Stimulated activated CD8-positive, alpha-beta memory T cell treated with anti-CD3 and anti-CD28 coated beads, Interleukin-7, amount 100 ng/mL, for 48 hours (primary cell): ENCODE measurements at places on chromosomes 3 and 15.

- no peak for DNase-seq
Measured at GRCh38 chr3:113405180-113405579, 36.1 kb downstream of the CFAP44 start.

GRCh38 chr3:17749281-17749680 lies 6.8 kb upstream of the TBC1D5 start:
- peak; percentile 11 for DNase-seq

- no peak for DNase-seq
Measured at GRCh38 chr3:32004113-32004765, 22.7 kb downstream of the ZNF860 start.

- no peak for DNase-seq
Measured at GRCh38 chr15:63210151-63211091, 21.0 kb downstream of the RAB8B start.

- DNase-seq, result no peak
Measured at GRCh38 chr3:150006794-150007193, 36.1 kb upstream of the PFN2 start.
